ENCODE measurements at places on chromosomes 16 and 17.

- no peak for DNase-seq
Measured at GRCh38 chr17:35743626-35744328, 9.3 kb downstream of the GAS2L2 start.

- no peak for DNase-seq
Measured at GRCh38 chr16:49651226-49651625, 204.7 kb downstream of the ZNF423 start.

DNA sequence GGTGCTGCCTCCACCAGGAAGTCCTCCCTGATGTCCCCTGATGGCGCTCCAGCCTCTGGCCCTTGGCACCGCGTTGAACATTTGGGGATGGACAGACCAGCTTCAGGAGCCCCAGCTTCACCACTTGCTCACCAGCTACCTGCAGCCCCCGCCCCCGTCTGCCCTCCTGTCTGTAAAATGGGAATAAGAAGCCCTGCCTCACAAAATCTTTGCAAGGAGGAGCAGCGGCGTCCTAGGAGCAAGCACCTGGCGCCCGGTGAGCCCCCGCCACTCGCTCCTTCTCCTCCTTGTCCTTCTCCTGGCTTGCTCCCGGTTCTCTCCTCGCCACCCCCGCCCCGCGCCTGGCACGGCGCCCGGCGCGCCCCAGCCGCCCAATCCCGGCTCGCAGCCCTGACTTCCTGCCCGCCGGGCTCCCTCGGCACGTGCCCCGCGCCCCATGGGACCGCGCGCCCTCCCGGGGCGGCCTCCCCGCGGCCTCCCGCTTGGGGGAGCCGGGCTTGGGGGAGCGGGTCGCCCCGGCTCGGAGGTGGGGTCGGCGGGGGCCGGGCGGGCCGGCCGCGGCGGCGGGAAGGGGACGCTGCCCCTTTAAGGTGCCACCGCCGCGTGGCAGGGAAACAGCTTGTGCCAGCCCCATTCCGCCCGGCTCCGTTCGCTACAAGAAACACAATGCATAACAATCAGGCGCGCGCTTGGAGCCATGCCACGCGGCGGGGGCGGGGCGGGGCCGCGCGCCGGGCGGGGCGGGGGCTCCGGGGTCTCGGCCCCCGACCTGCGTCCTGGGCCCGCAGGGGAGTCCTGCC lies 9.1 kb upstream of the PPP1R1B start:
- peak; percentile 77 for DNase-seq

- peak; percentile 76 for DNase-seq
Measured at GRCh38 chr16:89216315-89217137, 977 bp upstream of the ZNF778 start.

DNA sequence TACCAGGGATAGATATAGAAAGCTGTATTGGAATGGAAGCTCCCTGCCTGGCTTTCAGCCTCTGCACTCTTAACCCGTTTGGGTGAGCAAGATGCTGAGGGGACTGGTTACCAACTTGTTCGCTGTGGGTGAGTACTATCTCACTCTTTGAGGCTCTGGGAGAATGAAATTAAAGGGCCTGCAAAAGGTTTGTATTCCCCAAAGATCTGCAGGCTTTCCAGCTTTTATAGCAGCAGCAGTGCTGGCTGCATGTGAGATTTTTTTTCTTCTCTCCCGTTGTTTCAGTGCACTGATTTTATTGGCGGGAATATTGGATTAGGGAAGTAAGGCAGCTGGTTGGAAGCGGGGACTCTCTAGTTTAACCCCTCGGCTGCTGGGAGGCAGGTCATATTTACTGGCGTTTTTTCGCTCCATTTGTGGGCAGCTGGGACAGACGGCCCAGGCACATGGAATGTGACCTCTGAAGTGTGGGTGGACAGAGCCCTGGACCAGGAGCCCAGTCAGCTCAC lies 30.9 kb downstream of the C17orf75 start:
- peak; percentile 88 for DNase-seq
